ENCODE measurements at places on chromosomes 2 and 18.
A peak's percentile ranks its signal among the peaks of the same experiment; 100 is the strongest.

- DNase-seq: no peak
Observed at GRCh38 chr2:25920786-25921415, 42.6 kb upstream of the ASXL2 start.

DNA sequence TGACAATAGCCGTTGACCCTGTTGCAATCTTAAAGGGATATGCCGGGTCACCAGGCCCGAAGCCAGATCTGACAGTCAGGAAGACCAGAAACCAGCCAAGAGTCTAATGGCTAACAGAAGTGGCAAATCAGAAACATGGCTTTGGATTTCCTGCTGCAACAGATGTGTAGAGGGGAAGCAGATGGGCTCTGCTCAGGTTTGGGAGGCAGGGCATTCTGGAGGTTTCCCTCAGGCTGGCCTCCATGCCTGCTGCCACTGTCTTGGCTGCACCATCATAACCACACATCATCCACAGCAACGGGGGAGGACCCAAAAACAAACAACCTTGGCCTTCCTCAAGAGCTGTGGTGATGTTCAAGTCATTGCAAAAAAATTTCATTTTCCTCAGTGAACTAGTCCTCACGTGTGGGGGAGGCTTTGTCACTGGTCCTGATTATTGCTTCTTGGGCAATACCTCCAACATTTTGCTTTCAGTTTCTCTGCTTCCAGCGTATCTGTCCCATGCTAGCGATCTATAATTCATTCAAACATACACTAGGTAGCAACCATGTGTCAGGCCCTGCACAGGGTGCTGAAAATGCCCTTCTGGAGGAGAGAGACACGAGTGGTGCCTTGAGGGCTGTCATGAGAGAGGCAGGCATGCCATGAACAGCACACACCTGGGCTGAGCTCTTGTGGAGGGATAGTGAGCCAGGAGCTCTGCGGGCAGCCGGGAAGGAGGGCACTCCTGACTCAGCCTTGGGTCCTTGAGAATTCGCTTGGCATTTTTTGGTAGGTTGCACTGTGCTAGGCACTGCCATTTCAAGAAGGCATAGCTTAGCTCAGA, 48.2 kb upstream of the LGALSL start:
- no peak for DNase-seq

DNA sequence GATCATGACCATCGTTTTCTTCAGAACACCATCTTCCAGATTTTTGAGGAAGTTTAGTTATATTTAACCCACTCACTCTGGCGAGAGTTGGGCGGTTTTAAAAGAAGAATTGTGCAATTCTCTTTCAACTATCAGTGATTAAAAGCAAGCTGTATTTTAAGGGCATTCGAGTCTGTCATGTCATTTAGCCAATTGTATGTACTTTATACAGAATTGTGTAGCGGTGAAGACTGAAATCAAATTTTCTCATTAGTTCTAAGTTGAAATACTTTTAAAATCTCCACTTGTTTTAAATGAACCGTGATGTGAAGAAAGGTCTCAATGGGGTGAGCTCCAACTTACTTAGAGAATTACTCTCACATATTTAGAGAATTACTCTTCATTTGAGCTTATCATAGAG, 214.6 kb upstream of the DTNA start:
- no peak for DNase-seq

- no peak for DNase-seq
Observed at GRCh38 chr2:69575926-69576325, 67.6 kb downstream of the AAK1 start.

- no peak for DNase-seq
Observed at GRCh38 chr2:134512734-134513464, 205.9 kb downstream of the TMEM163 start.

DNA sequence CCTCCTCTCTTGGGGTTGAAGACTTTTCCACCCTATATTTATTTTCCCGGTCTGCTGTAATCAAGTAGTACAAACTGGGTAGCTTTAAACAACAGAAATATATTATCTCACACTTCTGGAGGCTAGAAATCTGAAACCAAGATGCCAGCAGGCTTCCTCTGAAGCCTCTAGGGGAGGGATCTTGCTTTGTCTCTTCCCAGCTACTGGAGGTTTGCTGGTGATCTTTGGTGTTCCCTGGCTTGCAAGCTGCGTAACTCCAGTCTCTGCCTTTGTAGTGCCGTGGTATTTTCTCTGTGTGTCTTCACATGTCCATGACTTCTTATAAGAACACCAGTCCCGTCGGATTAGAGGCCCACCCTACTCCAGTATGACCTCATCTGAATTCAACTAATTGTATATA, 44.4 kb downstream of the MYO3B start:
- DNase-seq: no peak

DNA sequence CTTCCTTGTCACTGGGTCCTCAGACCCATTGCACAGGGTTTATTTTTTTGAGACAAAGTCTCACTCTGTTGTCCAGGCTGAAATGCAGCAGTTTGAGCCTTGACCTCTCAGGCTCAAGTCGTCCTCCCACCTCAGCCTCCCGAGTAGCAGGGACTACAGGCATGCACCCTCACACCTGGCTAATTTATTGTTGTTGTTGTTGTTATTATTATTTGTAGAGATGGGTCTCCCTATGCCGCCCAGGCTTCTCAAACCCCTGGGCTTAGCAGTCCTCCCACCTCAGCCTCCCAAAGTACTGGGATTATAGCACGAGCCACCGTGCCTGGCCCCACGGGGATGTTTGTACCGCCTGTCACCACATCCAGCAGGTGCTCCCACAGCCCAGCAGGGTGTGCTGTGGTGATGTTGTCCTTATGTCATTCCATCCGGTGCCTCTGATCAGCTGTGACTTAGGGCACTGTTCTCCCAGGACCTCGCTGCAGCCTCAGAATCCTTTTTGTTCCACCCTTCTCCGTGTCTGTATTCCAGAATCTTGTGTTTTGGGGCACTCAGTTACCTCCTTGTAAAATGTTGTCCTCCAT, 182.3 kb downstream of the INO80D start:
- no peak for DNase-seq

DNA sequence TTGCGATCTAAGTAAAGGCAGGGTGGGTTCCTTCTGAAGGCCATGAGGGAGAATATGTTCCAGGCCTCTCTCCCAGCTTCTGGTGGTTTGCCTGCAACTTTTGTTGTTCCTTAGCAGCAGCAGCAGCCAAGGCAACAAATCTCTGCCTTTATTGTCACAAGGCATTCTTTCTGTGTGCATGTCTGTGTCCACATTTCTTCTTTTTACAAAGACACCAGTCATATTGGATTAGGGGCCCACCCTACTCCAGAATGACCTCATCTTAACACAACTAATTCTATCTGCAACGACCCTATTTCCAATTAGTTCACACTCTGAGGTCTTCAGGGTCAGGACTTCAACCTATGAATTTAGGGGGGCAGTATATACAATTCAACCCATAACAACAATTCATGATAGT, 587.5 kb downstream of the XIRP2 start:
- no peak for DNase-seq

- no peak for DNase-seq
Observed at GRCh38 chr2:8511868-8512612, 169.8 kb upstream of the ID2 start.

- peak; percentile 82 for DNase-seq
Observed at GRCh38 chr18:2656237-2656980, 883 bp downstream of the SMCHD1 start.

- DNase-seq: no peak
Observed at GRCh38 chr2:44215827-44216226, 47.2 kb downstream of the PPM1B start.

DNA sequence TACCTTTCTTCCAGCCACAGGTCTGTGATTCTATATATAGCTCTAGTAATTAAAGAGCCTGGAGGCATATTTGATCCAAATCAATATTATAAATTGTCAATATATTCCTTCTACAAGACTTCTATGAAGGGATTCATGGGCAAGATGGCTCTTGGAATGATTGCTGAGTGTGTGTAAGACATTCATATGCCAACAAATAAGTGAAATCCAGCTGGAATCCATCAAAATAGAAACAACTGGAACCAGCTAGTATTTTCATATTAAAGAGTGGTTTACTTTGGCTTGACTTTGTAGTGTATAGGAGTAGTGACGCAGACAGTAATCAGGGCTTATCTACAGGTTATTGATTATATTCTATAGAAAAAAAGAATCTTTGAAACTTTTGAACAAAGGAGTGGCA, 83.4 kb downstream of the CALCRL start:
- DNase-seq: no peak

DNA sequence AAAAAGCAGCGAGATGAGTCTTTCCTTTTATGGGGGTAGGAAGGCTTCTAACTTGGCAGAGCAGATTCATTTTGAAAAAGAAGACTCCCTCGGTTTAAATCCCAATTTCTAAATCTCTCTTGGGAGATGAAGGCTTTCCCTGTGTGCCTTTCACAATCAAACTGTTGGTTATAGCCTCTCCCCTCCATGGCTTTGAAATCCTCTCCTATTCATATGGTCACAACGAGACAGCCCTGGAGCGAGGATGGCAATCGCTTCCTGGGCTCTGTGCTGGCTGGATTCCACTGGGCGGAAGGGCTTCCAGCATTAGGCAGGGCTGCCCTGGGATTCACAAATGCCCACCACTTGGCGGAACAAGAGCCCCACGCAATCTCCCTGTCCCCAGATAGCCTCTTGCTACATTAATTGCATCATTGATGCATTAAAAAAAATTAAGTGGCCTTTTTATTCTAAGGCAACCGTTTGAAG, 1.6 kb downstream of the CAVIN2 start:
- DNase-seq: peak; percentile 65

DNA sequence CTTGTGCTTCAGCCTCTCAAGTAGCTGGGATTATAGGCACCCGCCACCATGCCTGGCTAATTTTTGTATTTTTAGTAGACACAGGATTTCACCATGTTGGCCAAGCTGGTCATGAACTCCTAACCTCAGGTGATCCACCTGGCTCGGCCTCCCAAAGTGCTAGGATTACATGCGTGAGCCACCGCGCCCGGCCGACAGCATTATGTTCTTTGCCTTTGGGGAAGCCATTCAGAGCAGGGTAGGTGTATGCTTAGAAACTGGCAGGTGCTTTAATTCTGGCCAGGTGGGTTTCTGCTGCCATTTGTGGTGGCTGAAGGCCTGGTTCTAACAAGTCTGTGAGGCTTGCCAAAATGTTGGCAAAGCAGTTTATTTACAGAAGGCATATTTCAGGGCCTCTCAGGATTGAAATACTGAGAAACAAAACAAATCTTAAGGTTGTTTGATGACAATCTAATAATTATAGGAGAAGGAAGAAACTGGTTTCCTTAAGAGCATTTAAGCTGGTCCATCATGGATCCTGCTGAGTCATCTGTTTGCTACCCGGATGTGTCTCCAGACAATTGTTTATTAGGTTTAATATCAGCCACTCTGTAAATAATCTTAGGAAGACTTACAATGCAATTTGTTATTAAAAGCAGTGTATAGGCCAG, 16.0 kb downstream of the SLC20A1 start:
- no peak for DNase-seq

- no peak for DNase-seq
Observed at GRCh38 chr2:84297155-84297554, 161.9 kb downstream of the SUCLG1 start.

DNA sequence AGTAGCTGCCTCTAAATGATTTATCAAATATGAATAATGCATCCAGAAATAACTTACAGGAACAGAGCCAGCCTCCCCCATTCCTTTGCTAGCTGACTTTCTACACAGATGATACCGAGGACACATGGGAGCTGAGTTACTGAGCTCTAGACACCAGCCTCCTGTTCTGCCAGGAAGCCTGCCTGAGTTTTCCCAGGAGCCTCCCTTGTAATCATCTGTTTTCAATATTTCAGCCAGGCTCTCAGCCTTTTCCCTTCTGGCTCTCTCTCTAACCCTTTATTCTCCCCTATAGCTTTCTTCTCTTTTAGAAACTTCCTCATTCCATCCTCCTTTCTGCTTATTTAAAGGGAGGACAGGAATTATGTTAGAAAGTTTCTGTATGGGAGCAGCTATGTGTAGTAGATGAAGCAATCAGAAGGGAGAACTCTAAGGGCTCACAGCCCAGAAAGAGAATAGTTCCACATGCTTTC, 911.6 kb downstream of the TDRD15 start:
- peak; percentile 58 for DNase-seq

- DNase-seq: no peak
Observed at GRCh38 chr18:35692866-35693265, 111.3 kb downstream of the GALNT1 start.

DNA sequence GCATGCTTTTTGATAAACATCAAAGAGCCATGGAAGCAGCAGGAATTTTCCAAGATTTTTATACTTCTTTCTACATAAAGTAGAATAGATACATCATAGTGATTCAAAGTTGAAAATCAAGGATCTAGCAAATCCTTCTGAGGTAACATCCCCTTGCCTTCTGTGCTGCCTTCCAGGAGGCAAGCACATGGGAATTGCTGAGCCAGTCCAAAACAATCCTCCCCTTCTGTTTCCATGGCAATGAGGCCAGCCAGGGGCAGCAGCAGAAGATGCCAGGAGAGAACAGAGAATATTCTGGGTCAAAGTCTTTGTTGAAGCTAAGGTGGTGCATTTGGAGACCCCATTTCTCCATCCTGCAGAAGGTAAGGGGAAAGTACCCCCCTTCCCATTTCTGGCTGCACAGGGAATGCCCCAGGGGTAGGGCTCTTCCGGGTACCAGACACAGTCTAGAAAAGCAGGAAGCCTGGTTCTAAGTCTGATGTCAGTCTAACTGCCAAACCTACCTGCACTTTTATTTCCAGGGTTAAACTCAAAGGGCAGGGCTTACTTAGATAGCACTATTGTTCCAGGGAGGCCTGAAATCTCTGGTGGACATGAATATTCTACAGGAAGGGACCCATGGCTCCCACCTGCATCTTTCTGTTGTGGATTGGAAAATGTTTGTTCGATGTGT, 22.1 kb downstream of the CENPA start:
- no peak for DNase-seq

DNA sequence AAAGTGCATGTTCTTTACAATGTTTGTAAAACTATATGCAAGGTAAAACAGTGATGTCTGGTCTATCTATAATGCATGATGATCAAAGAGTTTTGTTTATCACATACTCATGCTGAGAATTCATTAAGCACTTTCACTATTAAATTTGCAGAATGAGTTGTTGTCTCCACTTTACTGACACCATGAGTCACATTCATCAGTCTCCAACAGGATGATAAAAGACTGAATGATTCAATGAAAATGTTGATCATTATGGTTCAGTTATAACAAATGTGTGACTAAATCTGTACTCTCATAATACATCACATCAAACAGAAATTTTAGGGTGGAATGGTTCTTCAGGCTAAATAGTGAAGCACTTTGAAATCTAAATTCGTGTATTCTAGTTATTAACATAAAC, 129.0 kb downstream of the ERBB4 start:
- no peak for DNase-seq

GRCh38 chr2:113965644-113966043, 75.8 kb downstream of the ACTR3 start:
- DNase-seq: no peak

DNA sequence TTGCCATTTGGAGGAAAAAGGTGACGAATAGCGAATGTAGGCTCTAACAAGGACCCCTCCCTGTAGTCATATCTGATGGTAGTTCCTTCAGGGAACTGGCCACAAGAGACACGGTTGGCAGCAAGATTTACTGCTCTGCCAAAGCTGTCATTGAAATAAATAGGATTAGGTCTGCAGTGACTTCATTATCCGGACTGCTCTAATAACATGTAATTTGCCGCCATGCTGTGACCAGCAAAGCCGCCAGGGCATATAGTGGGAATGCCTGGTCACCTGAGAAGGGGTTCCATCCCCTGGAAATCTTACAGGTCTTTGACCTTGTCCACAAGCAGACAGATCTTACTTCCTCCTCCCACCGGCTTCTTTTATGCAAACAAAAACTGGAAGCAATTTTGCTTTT, 59.4 kb upstream of the LAPTM4A start:
- no peak for DNase-seq
